ENCODE measurements at places on chromosomes 5 and 9.

DNA sequence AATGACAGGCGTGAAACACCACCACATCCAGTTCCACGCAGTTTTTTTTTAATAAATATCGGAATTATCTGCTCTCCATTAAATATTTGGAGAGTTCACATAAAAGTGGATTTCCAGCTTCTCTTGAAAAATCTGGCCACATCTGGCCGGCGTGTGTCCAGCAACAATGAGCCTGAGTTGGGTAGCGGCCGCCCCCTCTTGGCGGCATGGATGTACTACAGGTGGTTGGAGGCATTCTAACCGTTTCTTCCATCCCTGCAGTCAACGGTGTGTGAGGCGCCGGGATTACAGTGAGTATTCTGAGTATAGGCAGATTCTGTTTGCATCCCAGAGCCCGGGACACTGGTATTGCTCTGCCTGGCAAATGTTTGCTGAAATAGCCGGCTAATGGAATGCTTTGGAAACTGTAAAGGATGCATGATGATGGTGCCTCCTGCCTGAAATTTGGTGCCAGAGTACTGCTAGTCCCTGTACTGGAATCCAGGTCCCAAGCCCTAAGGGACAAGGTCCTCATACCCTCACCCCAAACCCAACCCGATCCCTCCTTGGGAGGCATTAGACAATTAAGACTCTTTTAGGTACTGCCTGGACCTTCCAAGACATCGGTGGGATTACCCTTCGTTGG, 13.6 kb upstream of the GM2A start:
- DNase-seq, result peak; percentile 11

- no peak for DNase-seq
Measured at GRCh38 chr5:176619569-176620332, 9.8 kb upstream of the GPRIN1 start.

- no peak for DNase-seq
Measured at GRCh38 chr9:96084331-96084734, 208.8 kb downstream of the ERCC6L2 start.

DNA sequence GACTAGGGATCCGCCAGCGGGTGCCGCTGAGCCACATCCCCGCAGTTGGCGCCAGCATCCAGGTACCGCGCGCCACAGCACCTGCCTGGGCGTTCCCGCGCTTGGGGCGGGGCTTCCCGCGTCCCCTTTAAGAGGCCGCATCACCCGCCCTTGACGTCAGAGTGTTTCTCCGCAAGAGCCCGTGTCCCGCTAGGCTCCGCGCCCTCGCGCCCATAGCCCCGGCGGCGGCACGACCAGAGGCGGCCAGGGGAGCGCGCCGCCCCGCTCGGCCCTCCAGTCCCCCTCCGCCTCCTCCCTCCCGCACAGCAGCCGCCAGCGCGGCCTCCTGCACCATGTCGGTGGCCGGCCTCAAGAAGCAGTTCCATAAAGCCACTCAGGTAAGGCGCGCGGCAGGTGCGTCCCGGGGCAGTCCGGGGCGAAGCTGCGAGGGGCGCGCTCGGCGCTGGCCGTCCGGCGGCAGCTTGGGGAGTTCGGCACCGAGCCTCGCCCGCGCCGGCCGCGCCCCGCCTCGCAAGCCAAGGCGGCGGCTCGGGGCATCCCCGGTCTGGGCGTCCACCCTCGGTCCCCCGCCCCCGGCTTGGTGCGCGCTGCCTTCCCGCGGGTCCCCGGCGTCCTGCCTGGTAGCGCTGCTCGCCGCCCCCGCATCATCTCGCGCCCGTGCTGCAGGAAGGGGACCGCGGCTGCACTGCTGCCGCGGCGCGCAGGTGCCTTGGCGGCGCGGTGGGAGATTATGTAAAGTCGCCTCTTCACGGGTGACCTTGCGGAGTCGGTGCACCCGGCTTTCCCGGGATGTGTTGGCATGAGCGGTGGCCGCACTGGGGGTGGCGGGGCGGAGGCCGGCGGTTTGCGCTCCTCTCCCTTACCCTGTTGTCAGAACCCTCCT, at the start of gene SH3GL2:
Gene SH3GL2 (plus strand): TSS at position 156 of the 883 bp plus-strand sequence.
- peak; percentile 92 for DNase-seq

DNA sequence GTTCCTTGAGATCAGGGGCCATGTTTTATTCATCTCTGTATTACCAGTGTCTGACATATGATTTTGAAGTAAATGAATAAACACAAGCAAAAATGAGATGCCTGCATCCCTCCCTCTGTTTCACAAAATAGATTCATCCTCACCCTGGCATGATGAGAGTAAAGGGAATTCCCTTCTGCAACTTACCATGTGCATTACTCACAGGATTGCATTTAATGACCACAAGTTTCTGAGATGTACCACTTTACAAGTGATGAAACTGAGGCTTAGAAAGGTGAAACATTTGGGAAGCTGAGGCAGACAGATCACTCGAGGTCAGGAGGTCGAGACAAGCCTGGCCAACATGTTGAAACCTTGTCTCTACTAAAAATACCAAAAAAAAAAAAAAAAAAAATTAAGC, 74.2 kb upstream of the TNFSF8 start:
- DNase-seq, result no peak

GRCh38 chr9:108537756-108538155, 318.0 kb downstream of the ACTL7B start:
- no peak for DNase-seq

- DNase-seq, result no peak
Measured at GRCh38 chr9:9949368-9949767, 663.4 kb downstream of the PTPRD start.

GRCh38 chr5:83405662-83406061, 65.9 kb upstream of the VCAN start:
- DNase-seq, result no peak

DNA sequence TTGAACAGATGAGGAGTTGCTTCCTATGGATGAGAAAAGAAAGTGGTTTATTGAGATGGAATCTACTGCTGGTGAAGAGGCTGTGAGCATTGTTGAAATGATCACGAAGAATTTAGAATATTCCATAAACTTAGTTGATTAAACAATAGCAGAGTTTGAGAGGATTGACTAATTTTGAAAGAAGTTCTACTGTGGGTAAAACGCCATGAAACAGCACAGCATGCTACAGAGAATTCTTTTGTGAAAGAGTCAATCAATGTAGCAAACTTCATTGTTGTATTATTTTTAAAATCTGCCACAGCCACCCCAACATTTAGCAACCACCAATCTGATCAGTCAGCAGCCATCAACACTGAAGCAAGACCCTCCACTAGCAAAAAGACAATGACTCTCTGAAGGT, 309.1 kb downstream of the SPOCK1 start:
- DNase-seq, result no peak

- DNase-seq, result no peak
Measured at GRCh38 chr9:129273941-129274684, 96.1 kb upstream of the IER5L start.

DNA sequence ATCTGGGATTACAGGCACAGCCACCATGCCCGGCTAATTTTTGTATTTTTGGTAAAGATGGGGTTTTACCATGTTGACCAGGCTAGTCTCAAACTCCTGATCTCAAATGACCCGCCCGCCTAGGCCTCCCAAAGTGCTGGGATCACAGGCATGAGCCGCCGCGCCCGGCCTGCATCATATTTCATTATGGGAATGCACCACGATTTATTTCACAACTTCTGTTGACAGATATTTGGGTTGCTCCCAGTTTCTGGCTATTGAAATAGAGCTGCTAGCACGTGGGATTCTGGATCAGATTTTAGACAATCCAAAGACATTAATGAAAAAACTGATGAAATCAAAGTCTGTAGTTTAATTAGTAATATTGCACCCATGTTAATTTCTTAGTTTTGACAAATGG, 48.4 kb upstream of the FUBP3 start:
- no peak for DNase-seq

DNA sequence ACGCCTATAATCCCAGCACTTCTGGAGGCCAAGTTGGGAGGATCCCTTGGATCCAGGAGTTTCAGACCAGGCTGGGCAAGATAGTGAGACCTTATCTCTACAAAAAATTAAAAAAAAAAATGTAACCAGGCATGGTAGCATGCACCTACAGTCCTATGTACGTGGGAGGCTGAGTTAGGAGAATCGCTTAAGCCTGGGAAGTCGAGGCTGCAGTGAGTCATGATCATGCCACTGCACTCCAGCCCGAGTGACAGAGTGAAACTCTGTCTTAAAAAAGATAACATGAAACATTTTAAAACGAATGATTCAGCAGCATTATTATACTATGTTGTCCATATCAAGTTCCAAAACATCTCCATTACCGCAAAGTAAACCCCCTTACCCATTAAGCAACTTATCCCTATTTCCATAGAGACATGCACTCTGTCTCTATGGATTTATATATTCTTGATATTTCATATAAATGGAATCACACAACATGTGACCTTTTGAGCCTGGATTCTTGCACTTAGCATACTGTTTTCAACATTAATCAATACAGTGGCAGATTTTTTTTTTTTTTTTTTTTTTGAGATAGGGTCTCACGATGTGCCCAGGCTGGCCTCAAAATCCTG, 56.9 kb upstream of the MTMR12 start:
- no peak for DNase-seq

- DNase-seq, result no peak
Measured at GRCh38 chr9:76690973-76691370, 73.3 kb upstream of the PCA3 start.

GRCh38 chr9:113482991-113483675, 19.6 kb downstream of the RGS3 start:
- DNase-seq, result no peak

- DNase-seq, result no peak
Measured at GRCh38 chr9:121194730-121195129, 6.9 kb downstream of the RAB14 start.

DNA sequence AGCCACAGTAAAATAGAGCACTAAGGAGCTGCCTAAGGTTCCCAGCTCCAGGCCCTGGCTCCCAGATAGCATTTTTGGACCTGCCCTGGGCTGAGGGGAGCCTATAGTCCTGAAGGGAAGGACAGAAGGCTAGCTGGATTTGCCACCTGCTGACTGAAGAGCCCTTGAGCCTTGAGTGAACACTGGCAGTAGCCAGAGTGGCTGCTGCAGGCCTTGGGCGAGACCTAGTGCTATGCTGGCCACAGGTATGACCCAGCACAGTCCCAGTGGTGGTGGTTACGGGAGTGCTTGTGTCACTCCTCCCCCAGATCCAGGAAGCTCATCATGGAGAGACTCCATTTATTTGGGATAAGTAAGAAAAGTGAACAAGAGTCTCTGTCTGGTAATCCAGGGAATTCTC, 10.3 kb upstream of the STX17 start:
- DNase-seq, result no peak

GRCh38 chr9:109418827-109419226, 79.3 kb downstream of the PTPN3 start:
- DNase-seq, result no peak

- no peak for DNase-seq
Measured at GRCh38 chr5:104890767-104891166, 1328.2 kb upstream of the NUDT12 start.

GRCh38 chr9:121216271-121216805, 14.7 kb upstream of the RAB14 start:
- no peak for DNase-seq

DNA sequence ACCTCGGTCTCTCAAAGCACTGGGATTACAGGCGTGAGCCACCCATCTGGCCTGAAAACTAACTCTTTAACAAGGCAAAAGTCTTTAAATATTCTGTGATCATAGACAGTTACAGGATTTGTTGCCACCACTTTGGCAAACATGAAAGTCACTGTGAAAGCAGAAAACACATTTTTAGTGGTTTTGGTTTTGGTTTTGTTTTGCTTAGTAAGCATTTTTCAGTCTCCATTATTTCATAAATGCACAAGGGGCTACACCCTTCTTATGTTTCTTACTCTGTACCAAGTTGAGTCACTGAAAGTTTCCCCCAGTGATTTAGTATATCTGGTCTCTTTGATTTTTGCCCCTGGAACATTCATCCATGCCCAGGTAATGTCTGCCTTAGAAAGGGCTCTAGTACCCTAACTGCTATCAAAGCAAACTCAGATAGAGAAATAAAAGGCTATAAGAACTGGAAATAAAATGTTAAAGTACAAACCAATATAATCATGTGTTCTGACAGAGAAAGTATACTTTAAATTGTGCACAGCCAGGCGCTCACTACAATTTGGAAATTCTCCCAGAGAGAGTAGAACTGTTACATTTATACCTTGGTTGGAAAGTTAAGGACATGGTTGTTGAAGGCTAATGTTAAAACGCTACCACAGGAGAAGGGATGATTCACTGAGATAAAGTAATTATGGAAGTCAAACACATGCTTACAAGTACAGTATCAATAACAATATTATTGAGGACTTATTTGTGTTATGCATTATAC, 1022.5 kb upstream of the DMAC1 start:
- DNase-seq, result no peak

GRCh38 chr5:33601881-33602280, 161.1 kb downstream of the TARS1 start:
- no peak for DNase-seq

GRCh38 chr5:74107899-74108298, 481.9 kb downstream of the ARHGEF28 start:
- no peak for DNase-seq

DNA sequence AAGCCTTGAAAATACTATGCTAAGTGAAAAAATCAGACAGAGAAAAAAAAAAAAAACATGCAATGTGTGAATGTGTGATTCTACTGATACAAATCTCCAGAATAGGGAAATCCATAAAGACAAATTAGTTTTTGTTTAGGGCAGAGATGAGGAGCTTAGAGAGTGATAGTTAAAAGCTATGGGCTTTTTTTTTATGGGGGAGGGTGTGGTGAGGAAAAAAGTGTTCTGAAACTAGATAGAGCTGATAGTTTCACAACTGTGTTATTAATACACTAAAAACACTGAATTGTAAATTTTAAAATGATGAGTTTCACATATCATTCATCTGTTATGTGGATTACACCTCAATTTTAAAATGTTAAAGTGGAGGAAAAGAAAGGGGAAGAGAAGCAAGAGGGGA, 228.3 kb upstream of the ZNF462 start:
- DNase-seq, result no peak

DNA sequence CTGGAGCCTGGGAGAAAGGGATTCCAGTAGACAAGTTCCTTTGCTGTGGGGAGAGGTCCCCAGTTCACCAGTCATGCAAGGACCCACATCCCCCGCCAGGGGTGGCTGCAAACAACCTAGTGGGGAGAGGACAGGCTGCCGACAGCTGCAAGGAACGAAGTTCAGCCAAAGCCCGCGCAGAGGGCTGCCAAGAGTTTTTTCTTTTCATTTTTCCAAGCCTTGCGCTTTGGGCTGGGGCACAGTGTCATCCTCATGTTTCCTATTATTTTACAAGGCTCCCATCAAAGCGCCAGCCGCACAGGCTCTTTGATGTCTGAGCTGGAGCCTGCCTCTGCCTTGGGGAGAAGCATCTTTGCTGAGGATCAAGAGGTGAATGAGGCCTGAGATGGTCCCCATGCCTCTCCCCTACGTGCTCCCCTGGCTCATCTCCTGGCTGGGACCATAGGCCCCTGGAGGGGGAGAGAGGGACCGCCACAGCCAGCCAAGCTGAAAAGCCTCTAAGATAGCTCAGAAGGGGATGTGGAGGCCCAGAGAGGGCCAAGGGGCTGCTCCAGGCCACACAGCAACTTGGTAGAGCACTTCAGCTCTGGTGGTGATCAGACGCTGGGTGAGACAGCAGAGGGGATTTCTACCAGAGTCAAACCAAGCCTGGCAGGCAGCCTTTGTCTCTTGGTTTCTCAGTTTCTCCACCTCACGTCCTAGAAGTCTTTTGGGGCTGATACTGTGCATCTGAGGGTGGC, 50.4 kb upstream of the SYNPO start:
- no peak for DNase-seq
